ENCODE measurements at places on chromosomes 6 and 20.

GRCh38 chr6:131920656-131921055, 30.5 kb downstream of the CCN2 start:
- DNase-seq, result no peak

GRCh38 chr6:160079686-160080043, 42.0 kb upstream of the SLC22A1 start:
- no peak for DNase-seq

DNA sequence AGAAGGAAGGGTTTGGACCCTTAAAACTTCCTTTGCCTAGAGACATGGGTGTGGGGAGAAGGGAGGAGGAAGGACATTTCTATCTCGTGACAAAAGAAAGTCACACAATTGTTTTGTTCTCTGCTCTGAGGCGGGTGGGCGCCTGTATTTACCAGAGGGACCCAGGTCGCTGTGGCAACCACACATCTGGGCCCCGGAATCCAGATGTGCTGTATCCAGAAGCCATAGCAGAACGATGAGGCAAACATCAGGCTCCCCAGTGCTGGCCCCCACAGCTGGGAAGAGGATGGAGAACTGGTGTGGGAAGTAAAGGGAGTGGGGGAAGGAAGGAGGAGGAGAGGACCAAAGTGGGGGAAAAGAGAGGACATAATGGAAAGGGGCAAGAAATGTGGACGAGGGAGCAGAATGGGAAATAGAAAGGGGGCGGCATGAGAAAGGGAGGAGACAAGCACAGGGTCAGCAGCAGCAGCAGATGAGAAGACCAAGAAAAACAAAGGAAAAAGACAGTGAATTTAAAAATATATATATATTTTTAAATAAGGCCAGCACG, 3.4 kb upstream of the TNXB start:
- no peak for DNase-seq

DNA sequence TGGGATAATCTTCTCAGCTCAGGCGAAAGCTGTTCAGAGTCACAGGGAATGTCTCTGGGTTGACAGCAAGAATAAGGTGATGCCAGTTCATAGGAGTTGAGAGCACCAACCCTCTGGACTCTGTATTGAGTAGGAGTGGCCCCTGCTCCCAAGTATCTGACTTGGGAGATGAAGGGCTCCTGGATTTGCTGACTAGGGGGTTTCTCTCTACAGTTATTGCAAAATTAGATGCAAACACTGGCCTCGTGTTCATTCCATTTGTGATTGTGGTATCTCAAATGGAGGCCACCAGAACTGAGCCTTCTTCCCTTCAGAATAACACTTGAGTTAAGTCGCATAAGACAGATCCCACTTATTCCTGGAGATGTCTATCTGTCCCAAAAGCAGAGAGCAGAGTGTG, 135.7 kb downstream of the PDE7B start:
- DNase-seq, result no peak

- DNase-seq, result no peak
Measured at GRCh38 chr6:130452336-130452735, 86.5 kb downstream of the TMEM200A start.

GRCh38 chr6:25715794-25716193, 38.7 kb upstream of the SLC17A4 start:
- no peak for DNase-seq

DNA sequence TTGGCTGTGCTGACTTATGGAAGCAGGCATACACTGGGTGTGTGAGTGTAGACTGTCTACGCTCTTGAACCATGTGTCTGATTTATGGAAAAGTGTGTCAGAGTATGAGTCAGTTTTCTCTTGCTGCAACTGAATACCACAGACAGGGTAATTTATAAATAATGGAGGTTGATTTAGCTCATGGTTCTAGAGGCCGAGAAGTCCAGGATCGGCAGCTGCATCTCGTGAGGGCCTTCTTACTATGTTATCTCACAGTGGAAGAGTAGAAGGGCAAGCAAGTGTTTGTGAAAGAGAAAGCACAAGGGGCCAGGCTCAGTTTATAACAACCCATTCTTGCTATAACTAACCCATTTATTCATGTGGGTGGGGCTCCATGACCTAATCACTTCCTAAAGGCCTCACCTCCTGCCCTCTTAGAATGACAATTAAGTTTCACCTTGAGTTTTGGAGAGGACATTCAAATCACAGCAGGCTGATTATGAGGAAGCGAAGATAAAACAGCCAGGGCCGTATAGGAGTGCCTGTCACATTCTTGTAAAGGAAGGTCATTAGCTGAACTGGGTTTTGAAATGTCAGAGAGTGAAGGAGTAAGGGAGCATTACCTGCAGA, 6.7 kb downstream of the GPR31 start:
- DNase-seq, result no peak

Data from SW 1271 (cell line).